ENCODE measurements at places on chromosomes 7 and 10.

GRCh38 chr7:22865602-22865960 lies 42.9 kb upstream of the TOMM7 start:
- no peak for DNase-seq

DNA sequence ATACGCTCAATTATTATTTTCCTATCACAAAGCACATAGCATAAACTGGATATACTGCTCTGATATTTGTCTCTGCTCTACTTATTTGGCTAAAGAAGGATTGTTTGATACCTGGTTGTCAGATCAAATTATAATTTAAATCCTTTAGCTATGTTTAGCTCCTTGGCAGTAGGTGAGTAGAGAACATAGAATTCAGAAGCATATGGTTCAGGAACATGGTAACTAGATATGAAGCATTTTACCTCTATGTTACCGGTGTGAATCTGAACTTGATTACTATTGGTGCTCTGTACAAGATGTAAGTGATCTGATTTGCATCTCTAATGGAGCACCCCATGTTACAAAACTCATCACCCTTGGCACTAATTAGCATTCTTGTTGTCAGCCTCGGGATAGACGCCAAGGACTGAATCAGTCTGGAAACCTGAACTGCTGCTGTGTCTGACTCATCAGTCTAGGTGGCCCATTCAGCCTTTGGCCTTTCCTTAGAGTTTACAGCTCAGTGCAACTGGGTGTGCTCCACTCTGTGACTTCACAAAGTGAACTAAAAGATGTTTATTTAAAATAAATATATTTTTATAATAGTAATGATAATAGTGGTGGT lies 12.3 kb upstream of the MYPN start:
- DNase-seq, result no peak

- DNase-seq, result no peak
These were observed at the start of gene FAM13C for GRCh38 chr10:59362144-59362958. TSS of gene FAM13C (minus strand) at chr10:59362549. CDS start at chr10:59362460, 89 bp downstream.

DNA sequence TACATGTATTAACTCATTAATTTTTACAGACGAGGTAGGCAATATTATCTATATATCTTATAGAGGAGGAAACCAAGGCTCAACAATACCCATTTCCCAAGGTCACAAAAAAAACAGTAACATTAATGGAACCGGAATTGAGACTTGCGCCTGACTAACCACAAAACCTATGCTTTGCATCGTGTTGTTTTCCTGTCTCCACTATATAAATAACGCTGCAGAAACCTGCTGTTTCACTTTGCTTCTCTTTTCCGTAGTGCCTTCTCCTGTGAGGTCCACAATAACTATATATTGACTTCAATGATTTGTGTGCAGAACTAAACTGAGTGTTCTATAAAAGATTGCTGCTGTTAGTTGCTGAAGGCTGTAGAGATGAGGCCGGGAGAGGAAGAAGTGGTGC lies 97.7 kb upstream of the RPA3 start:
- DNase-seq, result no peak
